ENCODE measurements at places on chromosomes 7 and 10.

DNA sequence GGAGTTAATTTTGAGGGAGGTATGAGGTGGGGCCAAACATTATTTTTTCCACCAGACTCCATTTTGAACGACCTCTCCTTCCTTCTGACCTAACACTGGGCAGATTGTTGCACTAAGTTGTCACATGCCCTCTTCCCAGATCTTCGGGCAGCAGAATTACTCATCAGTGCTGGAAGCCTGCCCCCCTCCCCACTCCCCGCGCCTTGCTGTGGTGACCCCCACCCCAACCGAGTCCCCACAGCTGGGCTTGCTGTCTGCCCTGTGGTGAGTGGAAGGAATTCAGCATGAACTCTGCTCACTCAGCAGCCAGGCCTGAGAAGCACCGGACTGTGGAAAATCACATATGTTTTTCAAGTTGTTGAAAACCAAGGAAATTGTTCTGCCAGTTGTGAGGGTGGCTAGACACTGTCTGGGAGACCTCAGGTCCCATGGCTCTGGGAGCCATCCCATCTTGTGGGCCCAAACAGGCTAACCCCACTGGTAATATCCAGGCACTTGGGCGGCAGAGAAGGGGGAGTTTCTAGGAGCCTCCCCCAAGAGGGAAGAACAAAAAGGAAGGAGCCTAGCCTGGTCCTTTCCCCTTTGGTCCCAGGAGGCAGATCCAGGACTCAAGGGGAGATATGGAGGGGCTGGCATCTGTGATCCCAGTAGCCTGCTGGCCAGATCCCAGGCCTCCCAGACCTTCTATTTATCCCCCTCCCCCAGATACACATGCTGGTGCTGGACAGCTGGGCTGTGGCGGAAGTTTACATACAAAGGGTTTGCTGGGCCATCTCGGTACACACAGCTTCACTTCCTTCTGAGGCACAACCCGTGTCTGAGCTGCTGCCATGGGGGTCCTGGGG lies 3.5 kb upstream of the AEBP1 start:
- no peak for DNase-seq

- DNase-seq, result no peak
Observed at GRCh38 chr7:24502135-24502488, 71.1 kb upstream of the PALS2 start.

- DNase-seq, result no peak
Observed at GRCh38 chr10:110544958-110545537, 22.4 kb upstream of the SMC3 start.

DNA sequence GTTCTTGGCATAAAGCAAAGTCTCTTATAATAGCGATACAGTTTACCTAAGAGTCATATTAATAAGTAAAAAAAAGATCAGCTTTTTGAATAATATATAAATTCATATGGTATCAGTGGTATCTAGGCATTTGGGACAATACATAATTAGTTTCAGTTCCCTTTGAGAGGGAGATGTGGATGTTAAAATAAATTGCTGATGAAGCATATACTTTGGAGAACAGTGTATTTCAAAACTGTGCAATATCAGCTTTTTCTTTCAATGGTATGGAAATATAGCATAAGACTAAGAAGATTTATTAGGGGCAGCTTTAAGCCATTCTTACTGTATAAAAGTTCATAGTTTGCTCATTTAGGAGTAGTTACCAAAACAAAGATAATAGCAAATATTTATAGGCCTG lies 35.5 kb downstream of the MDFIC start:
- no peak for DNase-seq

- DNase-seq, result no peak
Observed at GRCh38 chr7:72925546-72926120, 738 bp downstream of the POM121 start.

- no peak for DNase-seq
Observed at GRCh38 chr10:51843966-51844365, 144.6 kb upstream of the CSTF2T start.

- no peak for DNase-seq
Observed at GRCh38 chr7:6365451-6365850, 82.3 kb downstream of the DAGLB start.

DNA sequence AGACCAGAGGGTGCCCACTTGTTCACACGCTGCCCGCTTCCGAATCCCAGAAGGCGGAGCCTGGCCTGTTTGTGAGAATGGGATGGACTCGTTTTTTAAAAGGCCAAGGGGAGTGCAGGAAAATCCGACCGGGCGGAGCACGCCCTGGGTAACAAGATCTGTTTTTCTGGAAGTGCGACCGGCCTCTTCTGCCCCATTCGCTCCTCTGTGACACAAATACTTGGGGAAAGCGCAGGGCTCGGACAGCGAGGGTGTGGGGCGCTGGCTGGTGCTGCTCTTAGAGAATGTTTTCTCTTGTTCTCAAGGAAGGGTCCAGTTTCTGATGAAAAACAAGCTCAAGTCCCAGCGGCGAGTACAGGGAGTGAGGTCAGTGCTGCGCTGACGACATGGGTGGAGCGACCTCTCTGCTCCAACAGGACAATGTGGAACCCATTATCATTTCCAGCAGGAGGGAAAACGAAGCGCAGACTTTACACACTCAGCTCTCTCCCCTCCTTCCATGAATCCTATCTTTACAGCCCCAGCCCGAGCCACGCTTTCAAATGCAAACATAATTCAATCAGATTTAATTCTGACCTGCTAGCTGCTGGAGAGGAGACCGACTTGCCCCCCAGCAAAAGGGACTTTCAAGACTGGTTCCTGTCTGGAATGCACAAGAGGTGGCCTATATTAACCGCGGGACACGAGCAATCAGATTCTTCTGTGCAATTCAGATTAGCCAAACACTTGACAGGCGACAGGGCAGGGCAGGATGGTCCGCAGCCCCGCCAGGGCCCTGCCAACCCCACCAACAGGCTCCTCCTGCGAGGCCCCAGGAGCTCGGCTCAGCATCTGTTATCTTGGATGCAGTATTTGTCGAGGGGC lies 1.1 kb downstream of the RADIL start:
- no peak for DNase-seq

Data from NCI-H1436 treated with DMSO at 0.1 percent for 48 hours (cell line).